ENCODE measurements at places on chromosomes 12 and 14.

- DNase-seq = no peak
Measured at GRCh38 chr12:131137836-131138637, 184.3 kb downstream of the ADGRD1 start.

DNA sequence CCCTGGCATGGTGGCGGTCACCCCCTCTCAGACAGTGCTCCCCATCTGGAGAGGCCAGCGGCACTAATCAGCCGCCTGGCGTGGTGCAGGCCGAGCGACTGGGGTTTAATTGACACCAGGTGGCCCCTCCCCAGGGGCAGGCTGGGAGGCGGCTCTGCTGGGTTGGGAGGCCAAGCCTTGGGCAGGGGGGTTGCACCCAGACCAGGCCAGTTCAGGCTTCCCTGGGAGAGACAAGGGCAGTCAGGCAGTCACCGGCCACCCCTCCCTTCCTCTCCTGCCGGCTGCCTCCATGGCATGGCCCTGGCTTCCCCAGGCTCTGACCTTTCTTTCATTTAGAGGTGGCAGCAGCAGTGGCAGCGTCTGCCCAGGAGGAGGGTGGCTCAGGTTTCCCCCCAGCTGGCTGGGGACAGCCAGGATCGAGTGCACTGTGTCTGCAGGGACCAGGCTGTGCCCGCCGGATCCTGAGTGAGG lies 78.1 kb upstream of the NOS1 start:
- DNase-seq = no peak

GRCh38 chr12:4112290-4112689 lies 161.3 kb upstream of the CCND2 start:
- DNase-seq = no peak

DNA sequence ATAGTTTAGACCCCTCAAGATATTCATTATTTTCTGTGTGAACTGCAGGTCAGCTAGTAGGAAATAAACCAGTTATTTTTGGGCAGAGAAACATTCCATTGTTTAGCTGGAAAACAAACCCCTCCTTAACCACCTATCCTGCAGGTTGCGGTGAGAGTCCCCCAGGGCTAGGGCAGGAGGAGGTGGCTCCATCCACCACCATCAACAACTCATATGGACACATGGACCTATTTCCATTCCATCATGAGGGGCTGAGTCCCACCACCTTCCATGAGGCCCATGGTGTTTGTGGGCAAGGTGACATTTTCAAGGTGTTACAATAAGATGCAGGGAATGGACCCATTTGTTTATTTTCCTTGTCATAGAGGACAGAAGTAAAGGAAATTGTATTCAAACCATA lies 160.1 kb downstream of the FOXN3 start:
- no peak for DNase-seq

DNA sequence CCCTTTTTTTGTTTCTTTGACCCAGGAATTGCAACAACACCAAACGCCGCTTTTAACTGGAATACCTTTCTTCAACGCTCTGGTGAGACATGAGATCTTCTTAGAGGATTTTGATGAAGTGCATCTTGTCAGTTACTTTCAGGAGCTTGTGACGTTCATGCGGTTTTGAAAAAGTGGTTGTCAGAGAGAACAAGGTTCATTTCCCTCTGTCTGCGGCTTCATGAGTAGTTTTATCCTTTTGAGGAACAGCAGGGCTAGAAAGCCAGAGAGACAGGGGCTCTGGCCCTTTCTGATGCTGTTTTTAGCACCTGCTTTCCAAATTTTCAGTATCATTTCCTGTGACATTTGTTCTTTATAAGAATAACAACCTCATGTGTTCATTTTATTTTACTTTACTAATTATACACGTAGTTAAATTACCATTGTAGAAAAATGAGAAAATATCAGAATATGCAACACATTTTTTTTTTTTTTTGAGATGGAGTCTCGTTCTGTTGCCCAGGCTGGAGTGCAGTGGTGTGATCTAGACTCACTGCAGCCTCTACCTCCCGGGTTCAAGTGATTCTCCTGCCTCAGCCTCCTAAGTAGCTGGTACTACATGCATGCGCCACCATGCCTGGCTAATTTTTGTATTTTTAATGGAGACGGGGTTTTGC lies 61.8 kb downstream of the GLT1D1 start:
- no peak for DNase-seq

- DNase-seq = no peak
Measured at GRCh38 chr12:115303723-115304309, 619.8 kb upstream of the TBX3 start.

GRCh38 chr14:36520601-36521525 lies 831 bp upstream of the NKX2-1 start:
- no peak for DNase-seq

- no peak for DNase-seq
Measured at GRCh38 chr12:25817166-25817565, 141.3 kb upstream of the RASSF8 start.

GRCh38 chr14:73943083-73943482 lies 6.8 kb downstream of the FAM161B start:
- no peak for DNase-seq

GRCh38 chr14:29806124-29806517 lies 121.5 kb downstream of the PRKD1 start:
- no peak for DNase-seq

GRCh38 chr12:5343711-5344110 lies 88.2 kb upstream of the NTF3 start:
- no peak for DNase-seq

- no peak for DNase-seq
Measured at GRCh38 chr12:77847680-77848431, 17.2 kb downstream of the NAV3 start.

GRCh38 chr12:60487284-60487683 lies 891.5 kb downstream of the SLC16A7 start:
- no peak for DNase-seq

DNA sequence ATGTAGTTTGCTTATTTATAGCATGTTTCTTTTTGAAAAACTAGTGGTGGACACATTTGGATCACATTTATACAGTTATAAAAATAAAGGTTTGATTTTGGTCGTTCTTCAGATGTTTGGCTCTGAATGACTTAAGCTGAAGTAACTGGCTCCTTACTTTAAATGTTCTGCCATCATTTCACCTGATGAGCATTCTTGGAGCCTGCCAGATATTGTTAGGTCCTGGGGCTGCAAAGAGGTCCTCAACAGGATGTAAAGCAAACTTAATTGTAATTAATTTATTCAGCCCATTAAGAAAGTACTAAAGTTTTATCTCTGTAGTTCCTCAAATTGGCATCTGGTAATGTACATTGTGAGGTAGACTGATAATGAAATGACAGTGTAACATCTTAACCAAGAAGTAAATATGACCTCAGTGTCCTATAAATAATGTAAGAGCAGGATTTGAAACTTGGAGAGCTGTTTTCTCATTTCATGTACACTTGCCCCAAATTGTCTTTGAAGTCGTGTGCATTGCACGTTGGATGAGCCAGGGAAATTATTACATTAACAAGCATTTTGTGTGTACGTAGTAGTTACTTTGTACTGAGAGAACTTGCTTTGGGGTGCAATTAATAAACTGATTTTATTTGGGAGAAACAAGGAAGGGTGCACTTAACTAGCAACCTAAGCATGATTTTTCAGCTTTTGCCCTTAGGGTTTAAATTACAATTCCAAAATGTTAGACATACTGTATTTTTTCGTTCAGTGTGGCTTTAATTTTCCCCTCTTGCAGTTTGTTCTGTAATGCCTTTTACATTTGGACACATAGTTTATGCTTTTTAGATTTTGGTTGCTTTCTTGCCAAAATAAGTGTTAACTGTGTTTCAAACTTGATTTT lies 7.5 kb downstream of the EIF5 start:
- DNase-seq = no peak

- no peak for DNase-seq
Measured at GRCh38 chr12:113130457-113131135, 5.0 kb downstream of the RASAL1 start.

GRCh38 chr14:59407246-59408010 lies 57.8 kb downstream of the GPR135 start:
- no peak for DNase-seq
